Stimulated activated CD4-positive, alpha-beta T cell treated with anti-CD3 and anti-CD28 coated beads, Interleukin-1b, Interleukin-23, amount 100 ng/mL, for 48 hours (primary cell): ENCODE measurements at places on chromosomes 2 and 18.
A peak's percentile ranks its signal among the peaks of the same experiment; 100 is the strongest.

DNA sequence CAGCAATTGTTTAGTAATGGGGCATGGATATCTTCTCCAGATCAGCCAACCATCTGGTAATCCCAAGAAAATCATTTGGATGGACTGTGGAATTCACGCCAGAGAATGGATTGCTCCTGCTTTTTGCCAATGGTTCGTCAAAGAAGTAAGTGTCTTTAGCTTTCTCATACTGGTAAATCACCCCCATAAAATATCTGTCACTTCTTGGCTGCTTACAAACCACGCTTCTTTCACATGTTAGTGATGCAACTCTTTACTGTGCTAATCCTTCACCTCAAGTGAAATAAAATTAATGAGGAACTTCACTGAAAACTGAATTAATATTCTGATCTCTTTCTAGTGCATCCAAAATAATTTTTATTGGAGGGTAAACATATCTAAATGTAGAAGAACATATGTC, 18.9 kb downstream of the CPO start:
- DNase-seq = no peak

- DNase-seq = peak; percentile 6
Measured at GRCh38 chr2:58762176-58762781, 521.2 kb upstream of the FANCL start.

- DNase-seq = no peak
Measured at GRCh38 chr18:12463191-12463590, 55.5 kb downstream of the PRELID3A start.

- DNase-seq = no peak
Measured at GRCh38 chr2:188577231-188577630, 285.6 kb downstream of the GULP1 start.

DNA sequence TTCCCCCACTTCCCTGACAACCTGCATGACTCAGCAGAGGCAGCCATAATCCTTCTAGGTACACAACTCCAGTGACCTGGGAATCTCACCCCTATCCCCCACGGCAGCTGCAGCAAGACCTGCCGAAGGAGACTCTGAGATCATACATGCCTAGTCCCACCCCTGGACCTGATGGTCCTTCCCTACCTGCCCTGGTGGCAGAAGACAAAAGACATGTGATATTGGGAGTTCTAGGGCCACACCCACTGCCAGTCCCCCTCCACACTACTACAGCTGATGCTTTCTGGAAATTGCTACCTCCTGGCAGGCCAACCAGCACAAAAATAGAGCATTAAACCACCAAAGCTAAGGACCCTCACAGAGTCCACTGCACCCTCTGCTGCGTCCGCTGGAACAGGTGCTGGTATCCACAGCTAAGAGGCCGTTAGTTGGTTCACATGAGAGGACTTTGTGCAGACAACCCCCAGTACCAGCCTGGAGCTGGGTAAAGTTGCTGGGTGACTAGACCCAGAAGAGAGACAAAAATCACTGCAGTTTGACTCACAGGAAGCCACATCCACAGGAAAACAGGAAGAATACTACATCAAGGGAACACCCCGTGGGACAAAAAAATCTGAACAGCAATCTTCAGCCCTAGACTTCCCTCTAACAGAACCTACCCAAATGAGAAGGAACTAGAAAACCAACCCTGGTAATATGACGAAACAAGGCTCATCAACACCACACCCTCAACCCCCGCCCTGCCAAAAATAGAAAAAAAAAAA, 12.5 kb downstream of the MARCO start:
- DNase-seq = no peak

DNA sequence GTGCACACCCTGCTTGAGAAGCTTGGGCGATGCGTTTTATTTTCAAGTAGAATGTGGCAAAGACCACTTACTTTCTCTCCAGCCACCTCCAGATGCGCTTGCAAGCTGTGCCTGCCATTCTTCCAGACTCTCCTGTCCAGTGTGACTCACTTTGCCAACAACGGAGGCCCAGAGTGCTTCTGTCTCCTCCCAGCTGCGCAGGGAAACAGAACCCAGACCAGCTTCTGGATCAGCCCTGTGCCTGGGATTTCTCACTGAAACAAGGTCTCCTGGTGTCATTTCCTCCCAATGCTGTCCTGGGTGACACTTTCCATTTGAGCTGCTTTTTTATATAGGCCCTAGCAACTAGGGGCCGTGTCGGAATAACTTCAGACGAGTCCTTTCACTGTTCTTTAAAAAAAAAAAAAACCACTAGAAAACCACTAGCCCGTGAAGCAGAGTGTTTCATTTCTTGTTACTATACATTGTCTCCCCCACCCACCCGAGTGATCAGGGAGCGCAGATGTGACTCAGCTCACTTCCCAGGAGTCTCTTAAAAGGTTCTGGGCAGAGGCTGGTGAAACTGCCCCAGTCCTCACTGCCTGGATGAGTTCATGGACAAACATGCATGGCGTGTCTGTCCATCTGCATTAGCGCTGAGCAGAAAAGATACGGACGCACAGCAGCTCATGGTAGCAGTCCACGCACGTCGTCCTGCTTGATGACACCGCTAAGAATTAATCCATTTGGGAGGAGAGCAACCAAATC, 25.3 kb upstream of the RPL31 start:
- no peak for DNase-seq

DNA sequence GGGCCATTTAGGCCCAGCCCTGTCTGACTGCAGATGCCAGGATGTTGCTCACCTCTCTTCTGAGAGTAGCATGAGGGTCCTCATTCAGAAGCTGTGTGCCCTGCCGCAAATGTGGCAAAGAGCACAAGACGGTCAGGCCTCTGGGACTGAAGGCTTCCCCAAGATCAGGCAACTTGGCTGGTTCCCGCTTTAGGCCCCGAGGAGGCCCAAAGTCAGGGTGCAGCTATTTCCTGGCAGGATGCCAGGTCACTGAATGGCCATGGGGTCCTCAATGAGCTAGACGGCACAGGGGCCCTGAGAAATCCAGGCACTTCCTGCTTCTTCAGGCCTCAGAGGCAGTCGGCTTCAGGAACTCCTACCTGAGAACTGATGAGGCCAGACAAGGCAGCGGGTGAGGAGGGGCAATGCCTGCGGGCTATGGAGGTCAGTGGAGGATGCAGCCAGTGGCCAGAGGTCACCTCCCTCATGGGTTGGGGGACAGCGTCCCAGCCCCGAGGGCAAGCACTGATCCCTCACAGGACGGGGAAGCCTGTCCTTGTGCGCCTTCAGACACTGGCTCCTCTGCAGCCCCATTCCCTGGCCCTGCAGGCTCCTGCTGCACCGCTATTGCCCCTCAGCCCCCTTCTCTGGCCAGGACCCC, 44.9 kb downstream of the LMAN2L start:
- no peak for DNase-seq

GRCh38 chr2:157471078-157471477, 27.2 kb upstream of the CYTIP start:
- DNase-seq = no peak

DNA sequence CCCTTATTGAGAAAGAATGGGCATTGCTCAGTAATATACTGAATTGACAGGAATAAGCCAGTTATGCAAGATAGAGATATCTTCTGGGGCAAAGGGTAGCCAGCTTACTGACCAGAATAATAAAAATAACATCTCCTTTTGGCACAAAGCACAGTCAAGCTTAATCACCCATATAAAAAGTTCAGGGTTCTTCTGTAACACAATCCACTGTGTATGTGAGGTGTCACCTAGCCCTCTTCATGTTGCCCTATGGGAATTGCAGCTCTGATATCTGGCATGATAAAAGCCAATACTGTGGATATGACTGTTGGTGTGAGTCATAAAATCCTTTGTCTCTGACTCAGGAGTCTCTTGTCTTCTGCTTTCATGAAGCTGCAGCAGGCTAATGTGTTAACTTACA, 90.8 kb downstream of the DSEL start:
- no peak for DNase-seq

- no peak for DNase-seq
Measured at GRCh38 chr2:109067631-109068125, 61.3 kb upstream of the SH3RF3 start.

DNA sequence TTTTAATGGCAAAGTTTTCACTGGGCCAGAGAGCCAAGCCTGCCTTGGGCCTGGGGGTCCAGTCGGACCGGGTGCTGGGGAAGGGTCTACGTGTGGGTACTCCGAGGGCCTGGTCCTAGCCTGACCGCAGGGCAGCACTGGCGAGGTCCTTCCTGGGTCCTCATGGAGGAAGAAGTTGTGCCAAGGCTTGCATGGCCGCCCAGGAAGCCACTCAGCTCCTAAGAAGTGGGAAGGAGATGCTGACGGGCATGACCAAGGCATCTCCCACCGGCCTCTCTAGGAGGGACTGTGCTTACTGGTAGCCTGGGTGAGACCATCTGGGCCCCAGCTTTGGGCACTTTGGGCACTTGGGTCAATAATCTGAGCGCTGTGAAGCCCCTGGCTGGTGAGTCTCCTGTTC, 22.6 kb downstream of the CIB4 start:
- DNase-seq = no peak

- DNase-seq = no peak
Measured at GRCh38 chr2:13666582-13667414, 950.1 kb downstream of the TRIB2 start.

GRCh38 chr2:73821227-73821626, 7.5 kb upstream of the STAMBP start:
- DNase-seq = peak; percentile 58
